ENCODE measurements at places on chromosomes 1 and 21.

DNA sequence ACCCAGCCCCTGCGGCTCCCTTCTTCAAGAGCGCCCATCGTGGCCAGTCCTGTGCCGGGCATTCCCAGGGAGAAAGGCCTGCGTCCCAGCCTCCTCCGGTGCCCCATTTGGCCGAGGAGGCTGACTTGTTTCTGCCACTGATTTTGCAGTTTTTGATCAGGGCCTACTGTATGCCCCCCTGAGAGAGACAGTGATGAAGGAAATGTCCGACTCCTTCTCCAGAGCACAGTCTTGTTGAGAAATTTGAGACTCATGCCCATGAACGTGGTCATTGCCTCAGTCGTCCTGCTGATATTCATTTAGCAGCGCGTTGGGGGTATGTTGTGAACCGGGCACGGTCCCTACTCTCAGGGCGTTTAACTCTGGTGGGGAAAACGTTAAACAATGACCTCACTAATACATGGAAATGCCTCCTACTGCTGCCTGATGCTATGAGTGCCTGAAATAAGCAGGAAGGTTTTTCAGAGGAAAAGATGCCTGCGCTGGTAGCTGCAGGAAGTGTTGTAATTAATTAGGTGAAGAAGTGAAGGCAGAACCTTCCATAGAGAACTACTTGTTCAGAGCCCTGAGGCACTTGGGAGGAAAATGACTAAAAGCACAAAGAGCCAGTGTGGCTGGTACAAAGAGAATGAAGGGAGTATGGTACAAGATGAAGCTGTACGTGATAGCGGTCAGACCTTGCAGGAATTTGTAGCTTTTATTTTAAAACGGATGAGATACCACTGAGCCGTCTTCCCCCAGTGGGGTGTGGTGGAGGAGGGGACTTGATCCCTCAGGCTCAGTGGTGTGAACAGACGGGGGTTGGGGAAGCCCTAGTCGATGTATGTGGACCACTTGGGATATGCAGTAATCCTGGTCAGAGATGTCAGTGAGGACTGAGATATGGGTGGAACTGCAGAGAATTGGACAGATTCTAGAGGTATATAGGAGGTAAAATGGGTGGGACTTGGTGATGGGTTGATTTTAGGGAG is 730 bp downstream of the ZCCHC17 start:
- DNase-seq, result no peak

DNA sequence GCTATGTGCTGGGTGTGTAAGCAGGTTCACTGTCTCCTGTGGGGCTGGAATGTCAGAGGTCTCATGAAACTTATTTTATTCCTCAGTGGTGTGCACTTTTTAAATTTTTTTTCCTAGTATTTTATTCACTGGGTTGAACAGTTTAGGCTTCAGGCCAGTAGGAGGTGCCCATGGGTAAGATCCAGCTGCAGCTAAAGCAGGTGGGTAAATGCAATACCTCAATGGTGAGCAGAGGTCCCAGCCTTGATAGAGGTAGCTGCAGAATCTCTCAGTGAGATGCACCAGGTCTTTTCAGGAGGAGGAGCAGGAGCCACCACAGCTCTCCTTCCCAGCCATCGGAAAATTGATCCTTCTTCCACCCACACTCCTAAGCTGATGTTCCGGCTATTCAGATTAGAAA is 12.6 kb upstream of the OR6N2 start:
- DNase-seq, result peak; percentile 7

DNA sequence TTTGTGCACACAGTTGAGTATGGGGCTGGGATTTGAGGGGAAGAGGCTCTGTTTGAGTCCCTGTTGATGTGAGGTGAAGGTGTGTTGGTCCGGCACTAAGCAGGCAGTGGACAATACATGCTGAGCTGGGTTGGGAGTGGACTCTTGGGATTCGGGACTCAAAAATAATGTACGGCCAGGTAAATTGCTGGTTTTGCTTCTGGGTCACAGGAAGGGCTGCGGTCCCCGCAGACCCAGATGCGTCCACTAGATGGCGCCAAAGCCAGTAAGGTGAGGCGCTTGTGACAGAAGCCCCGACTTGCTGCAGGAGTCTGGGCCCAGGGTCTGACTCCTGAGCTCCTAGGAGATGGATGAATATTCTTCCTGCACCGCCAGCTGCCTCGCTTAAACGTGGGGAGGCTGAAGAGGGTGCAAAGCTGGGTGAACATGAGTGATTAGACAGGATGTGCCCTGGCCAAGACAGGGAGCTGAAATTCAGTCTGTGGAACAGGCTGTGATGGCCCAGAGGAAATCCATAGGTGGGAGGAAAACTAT is 61.4 kb downstream of the ACBD3 start:
- peak; percentile 87 for DNase-seq

GRCh38 chr1:199551967-199552565 is 475.4 kb upstream of the NR5A2 start:
- no peak for DNase-seq

DNA sequence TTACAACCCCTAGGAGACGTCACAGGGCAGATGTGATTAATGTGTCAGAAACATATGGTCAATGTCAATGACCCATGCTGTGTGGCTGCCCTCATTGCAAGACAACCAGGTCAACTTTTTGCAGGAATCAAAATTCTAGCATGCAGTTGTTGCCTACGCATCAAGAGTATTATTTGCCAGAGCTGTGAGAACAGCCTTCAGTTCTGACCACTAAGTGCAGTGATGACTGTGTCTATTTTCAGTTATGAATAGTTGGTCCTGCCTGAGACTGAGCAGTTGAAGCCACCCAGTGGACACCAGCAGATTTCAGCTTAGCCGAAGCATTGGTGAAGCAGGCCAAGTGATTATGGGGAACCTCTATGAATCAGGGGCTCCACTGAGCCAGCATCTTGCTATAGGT is 47.3 kb downstream of the LYPLAL1 start:
- no peak for DNase-seq

DNA sequence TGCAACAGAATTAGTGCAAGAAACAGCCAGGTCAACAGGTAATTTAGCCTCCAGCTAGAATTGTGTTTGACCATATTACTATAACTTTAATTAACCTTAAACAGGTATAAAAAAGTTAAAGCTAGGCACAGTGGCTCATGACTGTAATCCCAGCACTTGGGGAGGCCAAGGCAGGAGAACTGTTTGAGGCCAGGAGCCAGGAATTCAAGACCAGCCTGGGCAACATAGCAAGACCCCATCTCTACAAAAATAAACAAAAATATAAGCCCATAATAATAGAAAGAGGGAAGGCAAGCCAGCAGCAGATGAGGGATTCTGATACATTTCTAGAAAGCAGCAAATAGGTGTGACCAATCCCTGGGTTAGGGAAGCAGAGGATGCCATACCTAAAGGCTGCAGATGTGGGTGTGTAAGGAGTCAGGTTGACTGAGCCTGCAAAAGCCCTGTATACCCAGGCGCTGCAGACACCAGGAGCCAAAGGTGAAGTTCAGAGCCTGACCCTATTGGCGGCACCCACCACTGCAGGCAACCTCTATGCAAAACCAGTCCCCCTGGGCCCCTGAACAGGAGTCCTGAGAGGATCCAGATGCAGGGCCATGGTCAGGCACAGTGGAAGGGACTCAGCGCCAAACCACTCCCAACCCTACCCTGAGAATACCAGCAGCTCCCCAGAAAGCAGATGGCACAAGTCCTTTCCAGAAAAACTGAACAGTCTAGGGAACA is 19.3 kb upstream of the LSS start:
- DNase-seq, result no peak

GRCh38 chr21:38798481-38798882 is 7.2 kb upstream of the ETS2 start:
- no peak for DNase-seq

DNA sequence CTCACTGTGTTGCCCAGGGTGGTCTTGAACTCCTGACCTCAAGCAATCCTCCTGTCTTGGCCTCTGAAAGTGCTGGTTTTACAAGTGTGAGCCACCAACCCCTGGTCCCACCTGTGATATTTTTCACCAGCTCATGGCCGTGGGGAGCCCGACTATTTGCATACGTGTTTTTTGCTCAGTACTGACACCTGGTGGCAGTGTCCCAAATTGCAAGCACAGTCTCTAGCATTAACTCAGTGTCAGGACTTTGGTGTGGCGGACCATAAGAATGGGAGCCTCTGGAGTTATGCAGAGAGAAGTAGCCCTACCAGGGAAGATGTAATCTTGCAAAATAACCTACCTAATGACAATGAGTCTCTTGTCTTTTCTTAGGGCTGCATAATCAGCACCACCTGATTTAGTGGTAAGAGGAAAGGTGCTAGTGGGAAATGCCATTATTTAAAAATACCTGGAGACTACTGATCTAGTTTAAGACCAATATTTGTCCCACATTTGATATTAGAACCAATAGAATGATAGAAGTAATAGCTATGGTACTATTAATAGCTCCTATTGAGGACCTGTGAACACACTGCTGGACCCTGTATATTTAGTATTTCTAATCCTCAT is 305.4 kb downstream of the DISC1 start:
- DNase-seq, result no peak

DNA sequence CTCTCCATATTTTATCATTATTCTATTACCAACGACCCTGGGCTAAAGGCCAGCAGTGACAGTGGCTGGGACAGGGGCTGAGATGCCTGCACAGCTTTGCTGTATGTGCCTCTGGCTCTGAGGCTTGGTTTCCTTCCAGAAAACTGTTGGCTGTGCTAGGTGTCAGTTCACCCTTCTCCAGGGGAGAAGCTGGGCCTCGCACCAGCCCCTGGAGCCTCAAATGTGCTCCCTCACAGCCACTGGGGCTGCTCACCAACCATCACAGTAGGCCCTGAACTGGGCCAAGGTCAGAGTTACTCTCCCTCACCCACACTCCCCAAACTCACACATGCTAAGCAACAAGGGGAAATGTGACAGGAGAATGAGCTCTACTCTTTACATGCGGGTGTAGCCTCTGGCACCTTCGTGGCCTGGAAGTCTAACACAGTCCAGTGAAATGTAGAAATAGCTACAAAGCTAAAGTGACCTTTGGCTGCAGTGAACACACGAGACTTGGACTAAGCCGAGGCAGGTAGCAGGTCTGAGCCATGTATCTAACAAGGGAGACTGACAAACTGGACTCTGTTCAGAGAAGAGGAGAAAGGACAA is 4.7 kb upstream of the CD160 start:
- DNase-seq, result no peak

- DNase-seq, result no peak
These were observed 77.1 kb downstream of the CD247 start for GRCh38 chr1:167441222-167441621.

DNA sequence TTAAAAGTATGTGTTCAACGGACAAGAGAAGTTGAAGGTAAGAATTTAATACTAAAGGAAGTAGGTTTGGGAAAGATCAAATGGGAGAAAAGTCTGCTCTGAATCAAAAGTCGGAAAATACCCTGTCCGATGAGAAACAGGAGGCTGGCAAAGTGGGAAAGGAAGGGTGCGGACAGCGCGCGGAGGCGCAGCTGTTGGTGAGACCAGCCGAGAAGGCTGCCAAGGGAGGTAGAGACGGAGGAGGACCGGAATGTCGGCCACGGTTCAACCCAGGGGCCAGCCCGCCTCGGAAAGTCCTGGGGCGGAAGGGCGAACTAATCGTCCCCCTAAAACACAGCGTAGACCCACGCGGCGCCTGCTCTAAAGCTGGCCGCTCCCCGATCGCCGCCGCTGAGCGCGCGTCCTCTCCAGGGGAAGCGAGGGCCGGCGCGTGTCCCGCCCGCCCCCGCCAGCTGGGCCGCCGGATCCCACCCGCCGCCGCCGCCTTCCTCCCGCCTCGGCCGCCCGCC is 639 bp upstream of the SPATA1 start:
- no peak for DNase-seq

DNA sequence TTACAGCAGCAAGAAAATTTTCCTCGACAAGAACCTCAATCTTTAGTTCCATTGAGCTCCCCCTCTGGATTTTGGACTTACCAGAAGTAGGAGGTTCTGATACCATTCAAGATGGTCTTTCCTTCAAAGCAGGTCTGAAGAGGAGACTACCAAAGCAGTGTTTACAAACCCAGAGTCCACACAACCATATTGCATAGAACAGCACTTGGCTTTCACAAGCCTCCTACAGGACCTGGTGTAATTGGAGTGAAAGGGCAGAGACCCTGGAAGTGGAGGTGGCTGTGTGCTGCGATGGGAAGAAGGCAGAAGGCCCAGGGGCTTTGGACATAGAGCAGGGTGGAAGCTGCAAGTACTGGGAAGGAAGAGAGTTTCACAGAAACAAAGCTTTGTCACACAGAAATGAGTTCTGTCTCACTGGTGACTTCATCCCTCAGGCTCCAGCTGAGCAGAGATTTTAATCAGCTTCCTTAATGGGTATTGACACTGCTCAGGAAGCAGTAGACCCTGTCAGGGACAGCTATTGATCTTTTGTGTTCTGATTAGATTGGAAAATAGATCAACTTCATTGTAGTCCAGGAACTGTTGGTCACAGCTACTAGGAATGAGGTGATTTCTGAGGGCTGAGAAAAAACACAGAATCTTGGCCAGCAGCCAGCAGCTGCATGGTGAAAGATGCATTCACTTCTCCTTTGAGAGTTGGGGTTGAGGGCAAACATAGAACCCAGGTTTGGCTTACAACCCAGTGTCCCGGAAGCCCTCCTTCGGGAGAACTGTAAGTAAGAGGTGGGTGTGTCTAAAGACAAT is 124.0 kb downstream of the SYT2 start:
- DNase-seq, result no peak

DNA sequence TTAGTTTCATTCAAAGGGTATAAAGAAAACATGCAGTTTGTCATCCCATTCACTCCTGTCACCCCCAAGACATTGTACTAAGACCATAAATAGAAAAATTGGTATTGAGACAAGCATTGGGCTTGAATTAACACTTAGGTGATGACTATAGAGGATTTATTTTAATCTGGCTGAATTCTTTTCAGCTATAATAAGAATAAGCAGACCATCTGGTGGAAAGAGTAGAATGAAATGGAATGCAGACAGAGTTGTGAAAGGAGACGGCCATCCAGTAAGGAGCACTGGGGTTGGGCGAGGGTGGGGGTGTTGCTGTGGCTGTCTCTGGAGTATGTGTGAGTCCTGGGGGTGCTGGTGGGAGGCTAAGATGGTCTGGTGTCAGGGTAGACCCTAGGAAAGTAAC is 125.0 kb upstream of the IVNS1ABP start:
- no peak for DNase-seq

DNA sequence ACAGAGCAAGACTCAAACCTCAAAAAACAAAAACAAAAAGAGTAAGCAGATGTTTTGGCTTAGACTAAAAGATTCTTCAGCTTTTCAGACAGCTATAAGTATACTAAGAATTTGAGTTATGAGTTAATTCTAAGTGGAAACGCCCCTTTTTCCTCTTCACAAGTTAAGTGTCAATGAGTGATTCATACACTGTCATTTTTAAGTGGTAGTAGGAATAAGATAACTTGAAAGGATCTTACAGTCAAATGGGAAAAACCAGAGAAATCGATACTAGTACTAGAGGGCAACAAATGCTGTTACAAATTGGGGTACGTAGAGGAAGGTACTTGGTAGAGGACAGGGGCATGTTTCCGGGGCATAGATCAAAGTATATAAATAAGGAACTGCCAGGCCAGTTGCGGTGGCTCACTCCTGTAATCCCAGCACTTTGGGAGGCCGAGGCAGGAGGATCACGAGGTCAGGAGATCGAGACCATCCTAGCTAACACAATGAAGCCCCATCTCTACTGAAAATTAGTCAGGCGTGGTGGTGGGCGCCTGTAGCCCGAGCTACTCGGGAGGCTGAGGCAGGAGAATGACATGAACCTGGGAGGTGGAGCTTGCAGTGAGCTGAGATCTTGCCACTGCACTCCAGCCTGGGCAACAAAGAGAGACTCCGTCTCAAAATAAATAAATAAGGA is 7.4 kb downstream of the H3-3A start:
- no peak for DNase-seq

GRCh38 chr1:47843059-47843458 is 154.1 kb downstream of the TRABD2B start:
- DNase-seq, result no peak

GRCh38 chr21:15932726-15933125 is 202.9 kb downstream of the USP25 start:
- DNase-seq, result no peak

- DNase-seq, result no peak
These were observed 51.9 kb downstream of the EIF4G3 start for GRCh38 chr1:21124846-21125245.
